ENCODE measurements at places on chromosomes 11 and 22.

DNA sequence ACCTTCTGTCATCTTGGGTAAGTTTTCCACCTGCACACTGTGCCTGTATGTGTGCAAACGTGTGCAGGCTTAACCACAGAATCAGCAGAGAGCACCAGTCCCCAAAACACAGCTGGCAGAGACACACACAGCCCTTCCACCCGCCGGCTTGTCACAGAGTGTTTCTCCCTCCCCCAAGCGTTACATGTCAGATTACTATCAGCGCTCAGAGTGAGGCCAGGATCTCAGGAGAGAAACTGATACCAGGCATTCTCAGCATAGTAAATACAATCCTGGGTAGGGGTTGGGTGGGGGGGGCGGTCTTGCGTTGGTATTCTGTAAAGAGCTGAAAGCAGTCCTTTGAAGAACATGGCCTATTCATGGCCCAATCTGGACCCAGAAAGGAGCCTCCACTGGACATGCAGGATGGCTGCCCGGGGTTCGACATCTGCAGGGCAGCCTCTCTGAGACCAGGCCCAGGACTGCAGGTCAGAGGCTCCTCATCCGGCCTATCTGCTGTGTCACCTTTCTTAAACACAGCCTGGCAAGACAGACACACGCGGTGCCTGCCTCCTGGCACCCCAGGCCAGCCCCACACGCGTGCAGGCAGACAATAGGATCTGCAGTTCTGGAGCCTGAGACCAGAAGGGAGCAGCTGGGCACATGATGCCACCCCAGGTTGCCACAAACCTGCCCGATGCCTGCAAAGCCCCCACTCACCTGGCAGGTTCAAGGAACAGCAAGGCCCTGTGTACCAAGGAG, 1.7 kb downstream of the OSBPL5 start:
- peak; percentile 58 for DNase-seq

DNA sequence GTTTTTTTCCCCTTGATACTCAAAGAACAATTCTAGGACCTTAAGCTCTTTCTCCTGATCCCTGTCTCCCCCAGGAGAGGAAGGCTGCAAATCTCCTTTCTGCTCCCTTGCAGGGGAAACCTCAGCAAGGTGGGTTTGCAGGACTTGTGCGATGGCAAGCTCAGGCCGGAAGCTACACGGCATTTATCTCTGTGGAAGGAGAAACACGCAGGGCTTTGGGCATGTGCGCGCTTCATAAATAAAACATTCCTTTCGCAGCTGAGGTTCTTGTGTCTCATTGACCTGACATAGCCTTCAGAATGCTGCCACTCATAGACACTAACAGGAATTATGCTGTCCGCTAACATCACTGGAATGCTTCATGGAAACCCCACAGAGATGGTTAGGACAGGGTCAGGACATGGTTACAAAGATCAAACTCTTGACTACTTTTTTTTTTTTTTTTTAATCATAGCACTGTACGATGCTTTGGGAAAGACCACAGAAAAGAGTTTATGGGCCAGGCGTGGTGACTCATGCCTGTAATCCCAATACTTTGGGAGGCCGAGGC, 42.6 kb downstream of the SLN start:
- no peak for DNase-seq

DNA sequence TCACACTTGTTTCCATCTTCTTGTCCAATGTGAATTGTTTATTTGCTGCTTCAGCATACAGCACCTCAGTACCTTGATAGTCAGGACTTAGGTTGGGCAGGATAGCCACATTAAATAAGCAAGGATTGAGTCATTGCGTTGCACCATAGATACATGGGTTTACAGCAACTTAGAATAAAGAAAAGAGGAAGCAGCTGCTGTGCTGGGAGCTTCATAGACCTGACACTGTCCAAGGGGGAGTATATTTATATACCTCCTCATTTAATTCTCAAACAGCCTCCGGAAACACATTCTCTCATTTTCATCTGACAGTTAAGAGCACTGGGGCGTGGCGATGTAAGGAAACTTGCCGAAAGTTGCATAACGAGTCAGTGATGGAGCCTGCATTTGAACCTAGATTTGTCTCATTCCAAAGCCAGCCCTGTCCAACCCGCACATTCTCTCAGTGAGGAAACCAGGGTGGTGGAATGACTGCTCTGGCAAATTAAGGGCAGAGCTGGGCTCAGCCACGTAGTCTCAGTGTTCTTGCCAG, 42.2 kb downstream of the UBASH3B start:
- no peak for DNase-seq

- no peak for DNase-seq
Observed at GRCh38 chr11:102640946-102641345, 15.8 kb upstream of the MMP20 start.

GRCh38 chr11:106001304-106002012, 20.6 kb downstream of the MSANTD4 start:
- DNase-seq: no peak

GRCh38 chr22:25025491-25026400, 73.2 kb downstream of the KIAA1671 start:
- DNase-seq: no peak

DNA sequence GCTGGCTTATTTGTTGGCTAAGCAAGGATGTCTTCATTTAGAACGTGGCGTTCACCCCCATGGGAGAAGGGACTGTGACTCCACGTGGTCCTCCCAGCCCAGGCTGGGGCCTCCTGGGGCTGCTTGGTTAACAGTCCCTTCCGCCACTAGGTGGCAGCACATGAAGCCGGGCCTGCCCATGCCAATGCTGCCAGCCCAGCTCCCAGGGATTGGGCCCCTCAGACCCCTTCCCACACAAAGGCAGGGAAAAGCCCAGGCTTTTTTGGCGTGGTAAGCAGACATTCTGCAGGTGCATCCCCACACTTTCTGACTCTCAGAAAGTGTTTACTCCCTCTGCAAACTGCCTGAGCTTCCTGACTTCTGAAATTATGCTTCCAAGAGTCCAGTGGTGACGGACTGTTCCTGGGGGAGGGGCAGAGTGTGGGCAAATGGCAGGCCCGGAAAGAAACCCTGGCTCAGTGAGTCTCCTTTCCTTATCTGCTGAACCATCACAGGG, 3.1 kb downstream of the CBX6 start:
- peak; percentile 81 for DNase-seq

GRCh38 chr11:68549789-68550484, 89.4 kb downstream of the PPP6R3 start:
- no peak for DNase-seq

- no peak for DNase-seq
Observed at GRCh38 chr11:123547180-123547579, 107.2 kb downstream of the SCN3B start.

DNA sequence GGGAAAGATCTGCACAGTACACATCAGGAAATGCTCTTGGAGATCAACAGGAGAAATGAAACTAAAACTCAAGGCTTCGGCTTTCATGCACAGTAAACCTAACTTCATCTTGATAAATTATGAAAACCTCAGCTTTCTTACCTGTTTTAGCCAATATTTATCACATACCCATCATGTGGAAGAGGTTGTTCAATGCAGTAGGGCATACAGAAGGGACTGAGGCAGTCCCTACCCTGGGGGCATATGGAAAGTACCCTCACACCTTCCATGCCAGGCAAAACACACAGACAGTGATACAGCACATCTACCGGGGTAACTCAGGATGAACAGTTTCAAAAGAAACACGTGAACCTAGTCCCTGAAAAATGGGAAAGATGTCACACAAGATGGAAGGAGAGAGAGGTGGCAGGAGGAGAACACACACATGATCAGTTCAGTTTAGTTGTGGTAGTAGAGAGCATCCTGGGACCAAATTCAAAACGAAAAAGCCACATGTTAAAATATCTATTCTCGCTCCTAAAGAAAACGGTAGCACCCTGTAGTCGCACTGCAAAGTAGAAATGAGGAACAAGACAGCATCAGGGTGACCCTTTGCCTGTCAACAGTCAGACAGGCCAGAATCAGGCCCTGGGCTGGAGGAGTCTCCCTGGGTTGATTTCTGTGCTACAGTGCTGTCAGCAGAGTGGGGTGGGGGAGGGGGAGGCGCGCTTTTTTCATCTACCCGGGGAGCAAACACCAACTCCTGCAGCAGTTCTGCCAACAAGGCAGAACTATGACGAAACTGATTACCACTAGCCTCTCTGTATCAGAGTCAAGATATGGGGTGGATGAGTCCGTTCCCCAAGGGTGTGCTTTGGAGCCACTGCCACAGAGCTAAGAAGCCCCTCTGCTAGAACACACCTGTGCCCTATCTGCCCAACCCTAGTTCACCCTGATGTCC, 1.3 kb downstream of the HIRA start:
- DNase-seq: peak; percentile 50

DNA sequence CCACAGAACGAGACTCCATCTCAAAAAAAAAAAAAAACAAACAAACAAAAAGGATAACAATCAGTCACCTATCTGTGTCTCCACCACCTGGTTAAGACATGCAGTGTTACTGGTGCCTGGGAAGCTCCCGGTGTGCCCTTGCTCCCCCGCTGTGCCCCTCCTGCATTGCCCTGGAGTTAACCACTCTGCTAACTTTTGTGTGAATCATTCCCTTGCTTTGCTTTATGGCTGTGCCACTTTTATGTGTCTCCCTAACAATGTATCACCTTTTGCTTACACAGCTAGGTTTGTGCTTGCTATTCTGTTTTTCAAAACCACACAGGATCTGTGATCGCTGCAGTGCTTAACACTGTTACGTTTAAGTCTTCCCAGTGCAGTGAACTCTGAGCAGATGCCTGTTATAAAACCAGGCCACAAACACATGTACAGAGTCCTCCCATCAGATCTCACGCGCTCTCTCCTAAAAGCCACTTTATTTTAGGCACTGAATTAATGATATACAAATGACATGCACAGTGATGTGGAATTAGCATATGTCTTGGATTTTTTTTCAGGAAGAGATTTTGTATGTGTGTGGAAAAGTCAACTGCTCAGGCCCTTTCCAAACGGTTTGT, 69.9 kb downstream of the BUD13 start:
- peak; percentile 41 for DNase-seq

DNA sequence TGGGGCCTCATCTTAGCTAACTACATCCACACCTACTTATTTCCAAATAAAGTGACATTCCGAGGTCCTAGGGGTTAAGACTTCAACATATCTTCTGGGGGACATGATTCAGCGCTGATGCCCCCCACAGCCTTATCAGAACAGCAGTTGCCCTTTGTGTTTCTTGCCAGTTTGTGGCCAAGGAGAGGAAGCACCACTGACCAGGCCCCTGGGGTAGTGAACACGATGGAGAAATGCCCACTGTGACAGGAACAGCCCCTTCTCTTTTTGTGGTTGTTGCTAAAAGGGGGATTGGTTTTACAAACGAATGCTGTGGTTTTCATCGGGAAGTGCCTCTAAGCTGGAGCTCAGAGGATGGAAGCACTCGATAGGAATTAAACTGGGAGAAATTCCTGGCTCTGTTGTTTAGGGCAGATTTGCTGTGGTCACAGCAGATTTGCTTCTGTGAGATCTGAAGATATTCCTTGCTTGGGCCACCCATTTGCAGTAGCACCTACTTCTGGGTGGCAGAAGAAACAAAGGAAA, 88.8 kb downstream of the ABTB2 start:
- DNase-seq: no peak

DNA sequence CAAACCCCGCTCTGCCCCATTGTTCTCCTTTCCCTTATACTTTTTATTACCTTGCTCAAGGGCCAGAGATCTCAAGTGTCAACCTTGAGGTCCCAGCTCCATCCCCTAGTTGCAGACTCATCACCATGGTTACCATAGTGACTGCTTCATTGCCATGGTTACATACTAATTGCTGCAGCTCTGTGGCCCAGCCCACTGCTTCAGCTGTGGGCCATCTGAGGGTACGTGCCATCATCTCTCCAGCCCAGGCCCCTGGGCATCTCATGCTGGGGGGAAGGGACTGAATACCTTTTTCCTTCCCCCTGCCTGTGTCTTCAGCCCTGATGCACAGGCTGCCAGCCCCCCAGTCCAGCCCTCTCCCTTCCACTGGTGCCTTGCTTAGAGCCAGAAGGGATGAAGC, 22.2 kb downstream of the TREH start:
- DNase-seq: peak; percentile 65

Measured in mesendoderm (in vitro differentiated cells).